ENCODE measurements at places on chromosomes 5 and 9.

GRCh38 chr5:137206030-137206715 lies 293.0 kb downstream of the SPOCK1 start:
- no peak for DNase-seq

GRCh38 chr9:76525196-76525595 lies 66.2 kb downstream of the GCNT1 start:
- DNase-seq: no peak

- peak; percentile 92 for DNase-seq
Measured at GRCh38 chr9:3526165-3526996, 580 bp upstream of the RFX3 start.

DNA sequence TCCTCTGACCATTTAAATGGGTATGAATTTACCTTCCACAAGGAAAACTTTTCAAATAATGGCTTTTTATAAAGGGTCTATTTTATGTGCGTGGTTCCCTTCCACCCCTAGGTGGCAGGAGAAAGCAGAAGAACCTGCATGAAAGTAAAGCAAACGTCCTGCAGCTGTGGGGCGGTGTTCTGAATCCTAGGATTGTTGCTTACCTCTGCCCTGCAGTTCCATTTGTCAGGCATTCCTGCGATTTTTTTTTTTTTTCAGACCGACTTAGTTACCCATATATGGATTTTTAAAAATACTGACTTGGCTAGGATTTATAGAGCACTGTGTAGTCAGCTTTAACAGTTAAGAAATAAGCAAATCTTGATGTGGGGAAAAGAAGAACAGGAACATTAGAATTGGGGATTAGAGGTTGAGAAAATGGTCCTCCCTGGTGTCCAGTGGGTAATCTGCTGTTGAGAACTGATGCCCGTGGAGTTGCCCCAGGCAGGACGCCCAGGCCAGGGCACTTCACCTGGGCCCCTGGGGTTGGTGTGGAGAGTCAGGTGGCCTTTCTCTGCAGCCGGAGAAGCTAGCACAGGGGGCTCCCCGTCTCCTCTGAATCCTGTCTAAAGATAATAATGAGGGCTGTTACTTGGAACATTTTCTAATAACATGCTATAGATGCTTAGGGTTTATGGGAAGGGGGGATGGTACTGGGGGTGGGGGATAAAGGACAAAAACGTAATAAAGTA lies 30.4 kb upstream of the LTC4S start:
- DNase-seq: peak; percentile 74

GRCh38 chr5:150114773-150115408 lies 28.5 kb upstream of the CSF1R start:
- DNase-seq: no peak

DNA sequence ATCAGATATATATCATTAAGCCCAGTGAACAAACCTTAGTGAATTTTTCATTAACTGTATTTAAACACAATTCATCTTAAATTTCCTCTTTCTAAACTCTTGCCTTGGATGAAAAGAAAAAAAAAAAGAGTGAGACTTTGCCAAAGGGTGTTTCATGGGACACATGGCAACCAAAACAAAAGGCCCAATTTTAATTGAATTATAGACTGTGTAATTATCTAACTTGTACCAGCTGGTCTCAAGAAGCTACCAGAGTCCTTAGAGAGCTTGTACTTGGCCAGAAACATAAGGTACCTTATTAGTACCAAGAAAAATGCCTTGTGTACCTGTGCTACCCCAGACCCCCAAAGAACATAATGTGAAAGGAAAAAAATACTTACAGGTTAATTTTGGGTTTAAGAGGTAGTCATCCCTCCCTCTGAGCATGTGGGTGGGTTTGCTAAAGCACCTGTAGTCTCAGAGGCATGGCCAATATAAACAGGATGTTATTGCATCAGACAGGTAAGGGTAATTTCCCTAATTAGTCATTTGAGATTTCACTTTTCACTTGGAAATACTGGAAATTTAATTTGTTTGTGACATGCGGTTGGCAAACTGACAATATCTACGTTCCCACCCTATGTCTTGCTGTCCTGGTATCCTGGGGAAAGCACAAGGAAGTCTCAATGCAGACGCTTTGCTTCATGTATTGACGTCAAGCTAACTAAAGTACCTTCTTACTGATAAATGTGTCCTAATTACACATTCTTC lies 90.1 kb downstream of the SNCAIP start:
- no peak for DNase-seq

DNA sequence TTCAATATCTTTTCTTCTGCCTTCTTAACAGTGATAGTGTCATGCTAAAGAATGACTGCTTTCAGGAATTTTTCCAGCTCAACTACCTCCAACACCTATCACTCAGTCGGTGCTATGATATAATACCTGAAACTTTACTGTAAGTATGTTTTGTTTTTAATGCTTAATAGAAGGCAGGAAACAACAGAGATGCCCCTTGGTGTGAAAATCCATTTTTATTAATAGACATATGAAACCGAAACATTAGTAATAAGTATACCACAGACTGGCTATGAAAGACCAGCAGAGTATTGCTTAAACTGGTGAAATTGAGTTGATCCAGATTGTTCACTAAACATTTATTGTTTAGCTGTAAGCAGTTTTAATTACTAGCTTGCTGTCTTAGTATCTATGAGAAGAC lies 25.2 kb downstream of the SKP2 start:
- DNase-seq: no peak

- DNase-seq: peak; percentile 23
Measured at GRCh38 chr5:133147815-133148567, 96.2 kb downstream of the HSPA4 start.

DNA sequence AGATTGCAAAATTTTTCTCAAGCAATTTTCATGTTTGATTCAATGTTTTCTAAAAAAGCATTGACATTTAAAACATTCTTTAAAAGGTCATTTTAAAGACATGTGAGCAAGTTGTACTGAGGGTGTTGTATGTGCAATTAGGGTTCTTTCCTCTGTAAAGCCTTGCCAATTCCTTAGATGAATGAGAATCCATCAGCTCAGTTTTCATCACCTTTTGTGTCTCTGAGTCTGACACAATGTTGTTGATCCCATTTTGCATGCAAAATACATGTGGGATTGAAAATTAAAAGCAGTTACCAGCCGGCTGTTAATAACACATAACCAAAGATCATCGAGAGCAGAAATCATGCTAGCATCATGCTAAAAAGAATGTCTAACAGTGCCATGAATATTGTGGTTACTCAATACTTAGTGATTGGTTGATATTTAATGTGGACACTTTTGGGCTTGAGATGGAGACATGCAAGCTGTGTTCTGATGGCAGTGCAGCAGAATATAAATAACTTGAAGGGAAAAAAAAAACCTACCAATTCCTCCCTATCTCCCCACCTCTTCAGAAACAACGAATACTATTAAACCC lies 57.7 kb downstream of the FGF10 start:
- no peak for DNase-seq

DNA sequence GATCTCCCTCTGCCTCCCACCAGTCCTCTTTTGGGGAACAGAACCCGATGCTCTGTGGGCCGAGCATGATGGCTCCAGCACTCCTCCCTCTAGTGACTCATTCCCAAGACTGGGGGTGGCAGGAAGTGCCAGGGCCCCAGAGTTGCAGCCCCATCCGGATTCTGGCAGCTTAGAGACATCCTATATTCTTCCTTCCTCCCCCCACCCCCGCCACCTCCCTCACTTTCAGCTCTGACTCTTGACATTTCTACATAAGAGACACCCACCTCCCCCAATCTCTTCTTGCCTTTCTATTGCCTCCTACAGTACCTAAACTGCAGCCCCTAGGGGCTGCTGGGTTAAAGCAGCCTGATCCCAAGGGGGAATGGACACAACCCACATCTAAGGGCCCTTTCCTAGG lies 47.1 kb upstream of the MATR3 start:
- DNase-seq: peak; percentile 93

DNA sequence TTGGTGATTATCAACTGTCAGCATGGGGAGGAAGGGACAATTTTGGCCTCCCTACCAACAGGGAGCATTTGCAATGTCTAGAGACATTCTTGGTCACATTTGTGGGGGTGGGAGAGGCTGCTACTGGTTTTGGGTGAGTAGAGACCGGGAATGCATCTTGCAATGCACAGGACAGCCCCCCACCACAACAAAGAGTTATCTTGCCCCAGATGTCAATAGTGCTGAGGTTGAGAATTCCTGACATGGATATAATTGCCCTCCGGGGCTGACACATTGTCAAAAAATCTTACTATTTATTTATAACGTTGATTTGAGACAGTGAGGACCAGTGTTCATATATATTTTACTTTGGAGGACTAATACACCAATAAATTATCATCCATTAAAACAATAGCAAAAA lies 316.1 kb downstream of the PSAT1 start:
- no peak for DNase-seq

DNA sequence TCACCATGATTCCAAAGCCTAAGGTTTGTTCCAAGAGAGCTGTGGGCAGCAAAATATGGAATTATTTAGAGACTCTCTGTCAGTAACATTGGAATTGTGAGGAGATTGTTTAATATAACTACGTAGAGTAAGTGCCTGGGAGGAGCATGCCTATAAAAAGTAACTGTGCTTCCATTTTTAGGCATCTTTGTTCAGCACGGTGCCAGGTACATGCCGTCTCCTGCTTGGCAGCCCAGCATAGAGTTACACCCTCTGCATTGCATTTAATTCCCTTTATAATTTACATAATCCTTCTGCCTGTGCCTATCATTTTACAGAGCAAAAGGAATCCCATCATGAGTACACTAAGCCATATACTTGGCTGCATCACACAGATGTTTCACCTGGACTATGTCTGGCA lies 32.1 kb upstream of the ALDH1A1 start:
- no peak for DNase-seq

DNA sequence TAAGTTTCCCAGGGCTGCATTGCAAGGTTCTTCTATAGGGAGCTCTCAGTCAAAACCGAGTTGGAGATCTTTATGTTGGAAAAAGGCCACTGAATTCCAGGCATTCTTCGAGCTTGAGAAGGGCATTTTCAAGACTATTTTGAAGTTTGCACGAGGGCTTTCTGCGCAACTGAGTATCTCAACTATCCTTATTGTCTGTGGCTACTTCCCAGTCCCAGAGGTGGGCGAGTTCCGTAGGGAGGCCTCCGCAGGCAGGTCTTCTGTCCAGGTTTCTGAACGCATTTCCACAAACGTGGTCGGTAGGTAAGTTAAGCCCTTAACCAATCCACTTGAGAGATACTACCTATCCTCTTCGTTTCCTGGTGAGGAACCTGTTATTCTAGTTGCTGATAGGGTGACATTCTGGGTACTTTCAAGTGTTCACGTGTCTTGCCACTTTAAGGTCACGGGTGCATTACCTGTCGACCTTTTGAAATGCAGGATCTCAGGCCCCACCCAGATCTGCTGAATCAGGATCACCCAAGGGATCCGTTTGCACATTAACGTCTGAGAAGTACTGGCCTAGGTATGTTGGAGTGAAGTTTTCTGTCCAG lies 51.4 kb upstream of the TJP2 start:
- no peak for DNase-seq

GRCh38 chr9:6827439-6828145 lies 69.8 kb downstream of the KDM4C start:
- peak; percentile 39 for DNase-seq

- DNase-seq: no peak
Measured at GRCh38 chr9:104808035-104808614, 44.2 kb downstream of the NIPSNAP3B start.

DNA sequence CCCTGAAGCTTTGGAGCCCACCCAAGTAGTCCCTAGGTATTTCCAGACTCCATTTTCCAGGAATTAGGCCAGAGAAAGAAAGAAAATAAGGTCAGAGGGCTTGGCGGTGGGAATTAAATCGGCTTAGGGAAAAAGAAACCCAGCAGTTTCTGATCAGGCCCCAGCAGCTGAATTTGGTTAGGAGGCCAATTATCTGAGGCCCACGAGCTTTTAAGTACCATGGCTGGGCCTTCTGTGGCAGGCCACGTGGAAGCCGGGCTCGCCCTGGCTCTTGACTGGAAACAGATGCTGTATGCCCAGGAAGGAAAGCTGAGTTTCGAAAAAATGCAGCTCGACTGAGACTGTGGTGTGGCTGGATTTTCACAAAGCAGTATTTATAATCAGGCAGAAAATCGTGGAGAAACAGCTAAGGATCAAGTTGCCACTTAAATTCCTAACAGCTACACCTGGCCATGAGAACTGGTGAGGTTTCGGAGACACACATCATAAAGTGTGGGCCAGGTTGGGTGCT lies 75.1 kb upstream of the PANK3 start:
- DNase-seq: no peak

DNA sequence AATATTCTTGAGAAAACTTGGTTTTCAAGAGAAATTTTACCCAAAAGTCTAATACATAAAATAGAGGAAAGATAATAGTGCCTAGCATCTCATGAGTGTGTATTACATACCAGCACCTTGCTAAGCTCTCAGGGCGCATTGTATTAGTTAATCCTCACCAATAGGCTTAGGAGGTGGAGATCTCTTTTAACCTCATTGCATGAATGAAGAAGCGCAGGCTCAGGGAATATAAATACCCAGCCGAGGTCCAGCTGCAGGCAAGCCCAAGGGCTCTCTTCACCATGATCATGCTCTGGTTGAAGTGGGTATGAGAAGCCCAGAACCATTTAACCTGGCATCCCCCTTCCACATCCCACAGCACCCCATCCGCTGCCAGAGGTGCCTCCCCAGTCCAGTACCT lies 46.0 kb downstream of the CAMK2A start:
- no peak for DNase-seq

DNA sequence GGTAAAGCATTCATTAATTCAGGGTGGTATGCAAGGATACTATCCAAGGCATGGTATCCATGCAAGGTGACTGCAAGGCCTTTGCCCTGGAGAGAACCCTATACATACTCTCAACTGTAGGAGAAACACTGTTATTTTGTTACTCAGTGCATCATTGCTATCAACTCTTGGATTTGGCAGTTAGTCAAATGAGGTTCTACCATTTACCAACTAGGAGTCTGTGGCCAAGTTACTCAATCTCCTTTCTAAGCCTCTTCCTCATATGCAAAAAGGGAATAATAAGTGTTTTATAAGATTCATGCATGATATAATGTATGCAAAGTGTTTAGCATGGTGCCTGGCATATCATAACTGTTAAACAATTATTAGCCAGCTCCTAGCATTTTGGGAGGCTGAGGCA lies 4.0 kb downstream of the PCDHGC3 start:
- DNase-seq: peak; percentile 23

- DNase-seq: no peak
Measured at GRCh38 chr5:20113031-20113715, 125.2 kb upstream of the CDH18 start.

GRCh38 chr5:58985759-58986158 lies 402.9 kb downstream of the RAB3C start:
- no peak for DNase-seq

Measured in suppressor macrophage treated with lipopolysaccharide for 1 hour (primary cell).